Stimulated activated CD8-positive, alpha-beta memory T cell treated with anti-CD3 and anti-CD28 coated beads, Interleukin-15, amount 100 ng/mL, for 24 hours (primary cell): ENCODE measurements at places on chromosomes 6 and 20.

DNA sequence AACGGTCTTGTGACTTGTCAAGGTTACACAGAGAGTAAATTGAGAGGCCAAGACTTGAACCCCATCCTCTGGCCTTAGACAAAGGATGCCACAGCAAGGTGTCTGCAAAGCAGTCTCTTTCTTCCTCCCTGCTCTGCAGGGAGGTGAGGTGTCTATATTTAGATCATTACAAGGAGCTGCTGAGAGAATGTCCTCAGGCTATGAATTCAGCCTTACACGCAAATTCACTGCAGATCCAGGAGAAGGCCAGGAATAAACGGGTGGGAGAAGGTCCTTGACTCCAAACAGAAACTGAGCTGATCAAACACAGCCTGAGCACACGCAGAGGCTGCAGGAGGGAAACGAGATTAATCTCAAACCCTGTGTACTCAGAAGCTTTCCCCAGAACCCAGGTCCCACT is 48.6 kb upstream of the PTPRT start:
- no peak for DNase-seq

GRCh38 chr20:20732641-20733040 is 20.2 kb upstream of the RALGAPA2 start:
- DNase-seq: no peak

- DNase-seq: no peak
Measured at GRCh38 chr6:35343835-35344550, 1.6 kb downstream of the PPARD start.

- DNase-seq: no peak
Measured at GRCh38 chr6:121435444-121436069, at the start of gene GJA1. Gene GJA1, plus strand, starts transcription at chr6:121435646. Its CDS starts 11,202 bp downstream, at chr6:121446848.

GRCh38 chr20:46400253-46400652 is 6.2 kb downstream of the ELMO2 start:
- DNase-seq: no peak
